ENCODE measurements at places on chromosomes 7 and 10.

DNA sequence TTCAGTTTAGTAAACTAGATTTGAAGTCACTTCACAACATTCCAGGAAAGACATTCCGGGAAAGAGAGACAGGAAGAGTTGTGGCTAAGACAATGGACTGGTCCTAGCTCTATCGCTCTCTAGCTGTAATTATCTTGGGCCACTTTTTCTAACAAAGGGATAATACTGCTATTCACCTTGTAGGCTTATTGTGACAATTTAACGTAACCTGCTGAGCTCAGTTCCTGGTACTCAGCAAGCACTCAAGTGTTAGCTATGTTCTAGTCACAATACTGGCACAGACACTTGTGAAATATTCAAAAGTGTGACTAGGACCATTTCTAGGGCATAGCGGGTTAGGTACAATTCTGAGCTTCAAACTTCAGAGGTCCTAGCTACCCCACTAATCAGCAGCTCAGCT, 12.0 kb upstream of the NRCAM start:
- DNase-seq = no peak

DNA sequence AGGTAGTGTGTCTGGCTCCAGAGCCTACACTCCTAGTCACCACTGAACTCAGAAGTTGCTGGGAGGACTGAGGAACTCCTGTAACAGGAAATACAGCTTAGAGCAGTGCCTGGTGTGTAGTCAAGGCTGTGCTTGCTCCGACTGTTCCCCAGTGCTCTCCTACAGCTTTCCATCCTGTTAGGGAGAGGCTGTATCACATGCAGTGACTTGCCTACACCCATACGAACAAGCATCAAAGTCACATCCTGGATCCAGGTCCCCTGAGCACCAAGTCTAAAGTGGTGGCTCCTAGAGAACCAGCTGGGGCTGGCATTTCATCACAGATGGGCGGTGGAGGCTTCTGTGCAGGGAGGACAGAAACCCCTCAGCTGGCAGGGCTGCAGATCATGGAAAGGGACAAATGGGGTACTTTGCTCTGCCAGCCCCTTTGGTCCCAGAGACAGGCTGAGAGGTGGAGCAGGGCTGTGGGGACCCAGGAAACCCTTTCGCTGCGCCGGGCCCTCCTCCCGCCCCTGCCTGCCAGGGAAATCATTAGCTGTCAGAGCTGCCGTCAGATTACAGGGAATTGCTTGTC, 7.7 kb downstream of the ASB10 start:
- DNase-seq = no peak

DNA sequence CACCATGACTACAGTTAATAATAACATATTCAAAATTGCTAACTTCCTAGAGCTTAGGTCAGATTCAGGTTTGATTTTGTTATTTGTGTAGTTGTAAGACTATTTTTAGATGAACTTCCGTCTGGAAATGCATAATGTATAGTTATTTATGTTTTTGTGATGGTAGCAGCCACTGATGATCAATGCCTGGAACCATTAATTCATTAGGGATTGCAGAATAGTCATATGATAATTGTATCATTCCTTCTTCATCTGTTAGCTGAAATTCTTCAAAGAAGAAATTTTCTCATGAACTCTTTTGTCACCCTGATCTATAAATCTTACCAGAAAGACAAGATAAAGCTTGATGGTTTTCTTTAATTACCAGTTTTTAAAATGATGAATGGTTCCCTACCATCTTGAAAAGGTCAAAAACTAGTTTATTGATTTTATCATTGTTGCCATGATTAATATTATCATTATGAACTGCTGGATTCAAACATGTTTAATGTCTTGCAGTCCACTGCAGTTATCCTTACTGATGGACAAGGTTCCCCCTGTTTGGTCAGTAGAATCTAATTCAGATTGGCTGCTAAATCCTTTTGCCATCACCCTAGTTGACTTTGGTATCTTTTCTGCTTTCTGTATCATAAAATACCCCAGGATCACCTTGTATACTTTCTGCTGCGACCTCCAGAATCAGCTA, 433.3 kb downstream of the GPAM start:
- DNase-seq = no peak

DNA sequence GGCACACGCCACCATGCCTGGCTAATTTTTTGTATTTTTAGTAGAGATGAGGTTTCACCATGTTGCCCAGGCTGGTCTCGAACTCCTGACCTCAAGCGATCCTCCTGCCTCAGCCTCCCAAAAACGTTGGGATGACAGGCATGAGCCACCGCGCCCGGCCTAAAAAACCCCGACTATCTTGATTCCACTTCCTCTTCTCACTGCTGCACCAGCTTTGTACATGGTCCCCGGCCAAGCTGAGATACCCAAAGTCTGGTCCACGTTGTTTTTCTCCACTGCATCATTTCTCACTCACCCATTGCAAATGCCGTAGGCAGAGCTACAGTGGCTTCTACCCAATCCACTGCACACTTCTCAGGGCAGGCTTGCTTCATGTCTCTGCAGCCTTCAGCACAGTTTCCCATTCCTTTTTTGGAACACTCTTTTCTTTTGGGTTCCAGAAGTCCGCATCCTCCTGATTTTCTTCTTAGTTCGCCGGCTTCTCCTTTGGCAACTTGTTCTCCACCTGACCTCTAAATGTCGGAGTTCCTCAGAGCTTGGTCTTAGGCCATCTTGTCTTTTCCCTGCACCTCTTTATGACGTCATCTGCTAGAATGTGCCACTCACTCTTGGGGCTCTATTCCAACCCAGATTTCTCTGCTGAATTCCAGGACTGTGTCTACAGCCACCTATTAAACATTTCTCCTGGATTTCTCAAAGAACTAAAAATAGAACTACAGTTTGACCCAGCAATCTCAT, 6.0 kb upstream of the GNB2 start:
- no peak for DNase-seq

- DNase-seq = no peak
These were observed 491 bp upstream of the SH2D4B start for GRCh38 chr10:80537086-80537735.

- DNase-seq = no peak
These were observed 208.0 kb downstream of the ZNF365 start for GRCh38 chr10:62582101-62582705.

DNA sequence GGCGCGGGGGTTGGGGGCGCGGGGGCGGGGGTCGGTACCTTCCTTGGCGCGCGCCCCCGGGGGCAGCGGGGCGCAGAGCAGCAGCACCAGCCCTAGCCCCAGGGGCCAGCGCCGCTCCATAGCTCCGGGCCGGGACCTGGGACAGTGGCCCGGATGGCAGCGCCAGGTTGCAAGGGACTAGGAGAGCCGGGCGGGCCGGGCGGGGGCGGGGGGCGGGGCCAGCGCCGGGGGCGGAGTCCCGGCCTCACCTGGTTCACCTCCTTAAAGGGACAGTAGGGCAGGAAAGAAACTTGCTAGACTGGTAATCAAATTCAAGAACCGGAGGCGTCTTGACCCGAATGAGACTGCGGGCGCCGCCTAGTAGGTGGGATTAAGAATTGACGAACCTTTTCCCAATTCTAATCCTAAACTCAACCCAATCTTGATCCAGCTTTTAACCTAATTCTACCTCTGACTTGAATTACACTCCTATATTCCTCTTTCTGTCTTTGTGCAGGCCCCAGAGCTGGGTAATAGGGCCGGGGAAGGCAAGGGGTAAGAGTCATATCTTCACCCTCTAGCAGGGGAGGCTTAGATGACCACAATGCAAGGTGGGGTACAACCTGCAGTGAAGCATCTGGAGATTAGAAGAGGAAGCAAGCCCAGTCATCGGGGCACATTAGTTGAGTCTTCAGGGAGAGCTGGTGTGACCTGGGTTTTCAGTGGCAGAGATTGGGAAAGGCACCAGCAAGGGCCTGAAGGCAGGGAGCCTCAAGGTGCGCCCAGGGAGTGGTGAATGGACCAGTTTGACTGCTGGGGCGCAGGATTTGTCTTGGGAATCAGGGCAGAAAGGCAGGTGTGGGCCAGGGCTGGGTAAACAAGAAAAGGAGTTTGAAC, at the start of gene EPHA1:
EPHA1 (minus strand) TSS at position 171 of the 876 bp plus-strand sequence; CDS start at position 120, 51 bp downstream.
- peak; percentile 70 for DNase-seq

DNA sequence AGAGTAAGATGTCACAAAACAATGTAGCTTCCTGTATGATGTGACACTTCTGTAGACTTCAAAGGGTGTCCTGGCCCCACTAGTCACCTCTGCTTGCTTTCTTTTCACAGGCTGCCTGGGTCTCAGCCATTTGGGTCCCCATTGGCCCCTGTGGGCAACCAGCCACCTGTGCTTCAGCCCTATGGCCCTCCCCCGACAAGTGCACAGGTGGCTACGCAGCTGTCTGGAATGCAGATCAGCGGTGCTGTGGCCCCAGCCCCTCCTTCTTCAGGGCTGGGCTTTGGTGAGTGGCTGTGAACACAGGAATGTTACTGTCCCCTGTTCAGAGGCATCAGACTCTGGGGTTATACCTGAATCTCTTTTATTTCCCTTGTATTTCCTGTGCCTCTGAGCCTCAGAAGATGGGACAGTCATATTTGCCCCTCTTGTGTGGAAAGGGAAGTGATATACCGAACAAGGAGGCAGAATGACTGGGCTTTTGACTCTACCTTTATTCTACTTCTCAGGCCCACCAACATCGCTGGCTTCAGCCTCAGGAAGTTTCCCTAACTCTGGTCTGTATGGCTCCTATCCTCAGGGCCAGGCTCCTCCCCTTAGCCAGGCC, 15.4 kb downstream of the SEC24C start:
- DNase-seq = peak; percentile 63

- DNase-seq = no peak
These were observed 34.2 kb downstream of the CYP17A1 start for GRCh38 chr10:102802920-102803534.

DNA sequence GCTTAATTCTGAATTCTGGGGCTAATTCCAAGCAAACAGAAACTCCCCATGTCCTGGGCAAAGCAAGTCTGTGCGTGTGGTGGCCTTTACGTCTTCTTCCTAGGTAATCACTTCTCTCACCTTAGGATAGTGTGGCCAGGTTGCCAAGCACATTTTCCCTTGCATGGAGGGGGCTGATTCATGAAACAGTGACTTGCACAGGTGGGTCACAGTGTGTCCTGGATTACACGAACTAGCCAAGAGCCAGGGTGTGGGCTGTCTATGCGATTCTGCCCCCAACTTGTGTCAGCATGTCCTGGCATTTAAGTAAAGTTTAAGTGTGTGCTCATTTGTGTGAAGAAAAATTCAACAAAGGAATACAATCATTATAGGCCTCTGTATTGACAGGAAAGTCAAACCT, 18.5 kb upstream of the SEM1 start:
- no peak for DNase-seq

GRCh38 chr10:119759832-119760231, 34.0 kb downstream of the INPP5F start:
- no peak for DNase-seq
